ENCODE measurements at places on chromosomes 12 and 14. TPM values are rescaled to one million over a fixed set of nuclear protein-coding genes. Genes with fewer than 3 reads are reported as not detected.

Gene SLC39A9
- total RNA-seq = 93.4 TPM

Gene OR6C75
- not detected for total RNA-seq

Gene DHRS2
- total RNA-seq = 90.6 TPM

Gene CCDC38
- not detected for total RNA-seq

Gene CLEC6A
- 0.12 TPM for total RNA-seq
